A549 treated with Mapracorat at 1 μM for 4 hours (cell line): ENCODE measurements at places on chromosomes 1 and 21. TPM values are rescaled to one million over a fixed set of nuclear protein-coding genes. Genes with fewer than 3 reads are reported as not detected.

The OSCP1 gene
- 5.0 to 7.5 TPM (median 6.7 TPM) in 5 replicates for total RNA-seq

The ADSS2 gene
- total RNA-seq: 41.7 to 50.6 TPM (median 45.7 TPM) in 5 replicates

The GPR157 gene
- total RNA-seq: 3.0 to 8.1 TPM (median 5.7 TPM) in 5 replicates

The C8A gene
- total RNA-seq: not detected in 5 replicates

The PTPN22 gene
- not detected in 5 replicates for total RNA-seq
